ENCODE measurements at places on chromosomes 7 and 10.

- no peak for DNase-seq
Observed at GRCh38 chr10:33965795-33966581, 631.5 kb upstream of the NRP1 start.

GRCh38 chr7:54145716-54146115 lies 396.5 kb upstream of the VSTM2A start:
- DNase-seq = no peak

- no peak for DNase-seq
Observed at GRCh38 chr10:109665321-109665720, 258.0 kb downstream of the XPNPEP1 start.

DNA sequence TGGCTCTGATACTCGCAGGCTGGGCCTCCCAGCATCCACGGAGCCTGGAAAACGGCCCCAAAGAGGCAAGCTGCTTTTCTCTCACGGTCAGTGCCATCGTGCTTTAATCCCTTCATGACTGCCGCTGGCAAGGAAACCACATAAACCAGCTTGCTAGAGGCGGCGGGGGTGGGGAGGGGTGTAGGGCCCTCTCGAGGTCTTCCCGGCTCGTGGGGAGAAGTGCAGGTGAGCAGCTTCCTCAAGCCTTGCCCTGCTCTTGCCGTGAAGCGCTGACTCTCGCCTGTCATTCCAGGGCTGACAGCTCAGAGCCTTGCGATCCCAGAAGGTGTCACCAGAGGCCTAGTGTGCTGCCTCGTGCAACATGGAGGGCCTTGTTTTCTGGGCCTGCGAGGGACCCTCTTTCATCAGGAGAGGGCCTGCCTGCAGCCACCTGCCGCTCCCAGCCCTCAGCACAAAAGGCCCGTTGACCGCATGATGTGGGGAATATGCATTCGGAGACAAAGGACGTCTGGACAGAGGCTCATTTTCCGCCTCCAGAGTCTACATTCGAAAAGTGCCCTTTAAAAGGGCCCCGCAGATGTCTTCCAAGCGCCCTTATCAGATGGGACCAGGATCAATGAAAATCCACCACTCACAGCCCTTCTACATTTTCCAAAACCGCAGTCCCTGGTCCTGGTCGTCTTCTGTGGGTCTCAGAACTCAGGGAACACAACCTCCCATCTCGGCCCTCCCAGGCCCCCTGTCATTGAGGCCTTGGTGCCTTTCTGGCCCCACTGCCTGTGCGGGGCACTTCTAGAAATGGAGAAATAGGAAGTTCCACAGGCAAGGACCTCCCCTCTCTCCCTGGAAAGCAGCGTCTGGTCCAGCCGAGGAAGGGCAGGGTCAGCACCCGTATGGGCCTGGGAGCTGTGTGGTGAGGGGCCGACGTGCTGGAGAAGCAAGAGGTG lies 58.7 kb downstream of the ZRANB1 start:
- no peak for DNase-seq

All from NCI-H2029 (cell line).